Stimulated activated CD4-positive, alpha-beta T cell treated with anti-CD3 and anti-CD28 coated beads, TNF-alpha, amount 100 ng/mL, for 4 hours (primary cell): ENCODE measurements at places on chromosomes 3 and 15.
A peak's percentile ranks its signal among the peaks of the same experiment; 100 is the strongest.

DNA sequence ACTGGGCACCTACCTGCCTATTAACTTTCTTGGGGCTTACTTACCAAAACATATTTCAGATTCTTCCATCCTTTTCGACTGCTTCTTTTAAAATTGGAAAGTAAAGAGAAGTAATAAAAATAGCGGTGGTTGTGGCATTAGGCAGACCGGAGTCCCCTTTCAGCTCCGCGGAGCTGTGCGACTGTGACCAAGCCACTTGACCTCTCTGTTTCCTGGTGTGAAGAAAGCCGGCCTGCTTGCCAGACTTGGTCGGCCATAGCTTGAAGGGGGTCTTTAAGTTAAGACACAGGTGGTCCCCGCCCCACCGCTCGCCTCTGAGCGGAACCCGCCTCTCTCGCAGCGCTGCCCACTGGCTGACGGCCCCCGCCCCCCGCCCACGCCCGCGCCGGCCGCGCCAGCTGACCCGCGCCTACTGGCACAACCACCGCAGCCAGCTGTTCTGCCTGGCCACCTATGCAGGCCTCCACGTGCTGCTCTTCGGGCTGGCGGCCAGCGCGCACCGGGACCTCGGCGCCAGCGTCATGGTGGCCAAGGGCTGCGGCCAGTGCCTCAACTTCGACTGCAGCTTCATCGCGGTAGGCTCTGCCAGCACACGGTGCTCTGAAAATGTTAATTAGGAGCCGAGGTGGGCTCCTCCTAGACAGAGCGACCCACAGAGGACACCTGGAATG, 18.3 kb downstream of the NOX5 start:
- DNase-seq, result no peak

- peak; percentile 31 for DNase-seq
Observed at GRCh38 chr3:66822186-66823008, 175.7 kb upstream of the KBTBD8 start.

GRCh38 chr3:39716849-39717248, 92.6 kb upstream of the MYRIP start:
- DNase-seq, result no peak

DNA sequence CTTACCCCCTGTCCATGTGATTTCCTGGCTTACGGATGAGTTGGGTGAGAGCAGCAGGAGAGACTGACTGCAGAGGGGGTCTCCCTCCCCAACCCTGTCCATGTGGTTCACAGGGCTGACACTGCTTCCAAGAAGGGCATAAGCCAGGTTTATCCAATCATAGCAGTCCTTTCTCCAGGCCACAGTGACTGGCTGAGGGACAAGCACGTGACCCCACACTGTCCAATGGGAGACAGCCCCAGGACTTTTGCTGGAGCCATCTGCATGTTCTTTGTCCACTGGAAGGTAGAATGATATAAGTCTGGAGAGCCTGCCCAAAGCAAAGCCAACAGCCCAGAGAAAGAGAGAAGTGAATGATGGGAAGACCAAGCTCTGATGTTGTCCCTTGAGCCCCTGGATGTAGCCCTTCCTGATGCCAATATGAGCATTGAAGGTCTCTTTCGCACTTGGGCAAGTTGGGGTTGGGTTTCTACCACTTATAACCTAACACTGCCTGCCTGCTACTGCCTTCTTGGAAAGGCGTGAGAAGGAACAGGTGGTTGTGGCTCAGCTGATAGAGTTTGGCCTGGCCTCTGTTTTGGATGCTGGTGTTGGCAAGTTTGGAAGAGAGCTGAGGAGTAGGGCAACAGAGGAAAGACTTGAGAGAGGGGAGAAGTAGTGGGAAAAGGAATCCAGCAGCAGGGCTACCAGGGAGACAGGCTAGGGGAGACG, 41.3 kb upstream of the GRIP2 start:
- no peak for DNase-seq

GRCh38 chr3:4656059-4656458, 162.9 kb downstream of the ITPR1 start:
- DNase-seq, result no peak

DNA sequence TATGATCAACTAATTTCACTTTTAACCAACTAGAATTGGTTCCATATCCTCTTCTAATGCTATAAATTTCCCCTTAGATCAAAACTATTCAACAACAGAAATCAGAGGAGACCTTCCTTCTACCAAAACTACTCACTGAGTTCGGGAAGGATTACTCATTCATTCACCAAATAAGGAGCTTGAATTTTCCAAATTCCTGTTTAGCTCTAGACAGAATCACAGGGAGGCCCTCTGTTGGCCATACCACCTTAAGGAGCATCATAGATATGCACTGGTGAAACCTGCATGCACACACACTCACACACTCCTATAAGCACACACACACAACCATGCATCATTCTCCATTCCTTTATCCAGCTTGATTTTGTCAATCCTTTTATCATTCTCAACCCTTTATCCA, 49.0 kb downstream of the SUCLG2 start:
- DNase-seq, result no peak

GRCh38 chr3:157589211-157589610, 86.0 kb upstream of the VEPH1 start:
- DNase-seq, result no peak

- DNase-seq, result no peak
Observed at GRCh38 chr3:23518441-23518840, 287.3 kb upstream of the UBE2E1 start.

- no peak for DNase-seq
Observed at GRCh38 chr3:193822492-193823212, 229.6 kb downstream of the OPA1 start.

GRCh38 chr3:89252016-89252415, 144.6 kb downstream of the EPHA3 start:
- DNase-seq, result no peak

- DNase-seq, result no peak
Observed at GRCh38 chr3:69540706-69541581, 155.1 kb upstream of the FRMD4B start.

GRCh38 chr3:124780356-124780755, 50.1 kb downstream of the UMPS start:
- DNase-seq, result no peak

- no peak for DNase-seq
Observed at GRCh38 chr3:10558736-10559135, 53.4 kb upstream of the ATP2B2 start.

DNA sequence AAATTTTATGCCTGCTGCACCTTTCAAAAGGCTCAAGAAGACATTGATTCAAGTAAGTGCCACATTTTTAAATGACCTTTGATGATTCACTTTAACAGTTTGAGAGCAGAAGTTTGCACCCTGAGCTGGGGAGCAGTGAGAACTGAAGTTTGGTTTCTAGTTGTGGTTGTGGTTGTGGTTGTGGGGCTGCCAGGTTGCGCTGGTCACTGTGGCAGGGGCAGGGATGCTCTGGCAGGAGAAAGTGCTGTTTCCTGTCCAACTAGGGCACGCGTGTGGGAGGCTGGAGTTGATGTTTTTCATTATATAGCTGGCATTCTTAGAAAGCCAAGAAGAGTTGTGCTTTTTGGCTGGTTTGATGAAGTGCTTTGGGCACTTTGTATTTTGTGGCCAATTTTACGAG, 339.7 kb upstream of the NR2F2 start:
- DNase-seq, result no peak

DNA sequence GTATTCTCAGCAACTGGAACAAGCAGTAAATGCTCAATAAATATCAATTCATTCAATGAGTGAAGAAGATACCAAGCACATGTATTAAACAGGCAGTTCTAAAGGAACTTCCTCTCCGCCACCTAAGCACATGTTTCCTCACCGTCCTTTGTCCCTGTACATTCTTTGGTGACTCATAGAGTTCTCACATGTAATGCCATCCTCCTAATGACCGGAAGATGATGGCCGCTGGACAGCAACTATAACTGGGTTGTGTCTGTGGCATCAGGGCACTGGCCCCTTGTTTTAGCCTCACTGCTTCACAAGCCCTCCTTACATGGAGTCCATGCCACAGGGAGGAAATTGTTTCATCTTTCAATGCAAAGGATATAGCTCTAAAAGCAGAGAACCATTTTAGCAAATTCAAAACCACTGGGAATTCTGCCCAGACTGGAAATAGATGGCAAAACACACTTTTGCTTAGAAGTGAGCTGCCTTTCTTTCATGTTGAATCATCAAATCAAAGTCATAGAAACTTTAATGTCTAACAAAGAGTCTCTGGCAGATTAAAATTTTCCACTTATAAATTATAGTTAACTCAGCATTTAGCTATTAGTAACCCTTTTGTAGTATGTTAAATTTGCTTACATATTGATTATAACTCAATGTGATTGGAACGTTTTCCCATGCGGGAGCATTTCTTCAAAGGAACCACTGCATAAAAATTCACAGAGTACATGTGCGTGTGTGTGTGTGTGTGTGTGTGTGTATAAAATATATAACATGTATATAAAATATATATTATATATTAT, 74.1 kb downstream of the GAP43 start:
- DNase-seq, result no peak

GRCh38 chr3:124163689-124164088, 171.8 kb upstream of the ROPN1 start:
- no peak for DNase-seq

- DNase-seq, result peak; percentile 18
Observed at GRCh38 chr15:85329561-85330422, 50.6 kb upstream of the AKAP13 start.

GRCh38 chr3:32403663-32404062, 12.0 kb downstream of the CMTM7 start:
- no peak for DNase-seq

DNA sequence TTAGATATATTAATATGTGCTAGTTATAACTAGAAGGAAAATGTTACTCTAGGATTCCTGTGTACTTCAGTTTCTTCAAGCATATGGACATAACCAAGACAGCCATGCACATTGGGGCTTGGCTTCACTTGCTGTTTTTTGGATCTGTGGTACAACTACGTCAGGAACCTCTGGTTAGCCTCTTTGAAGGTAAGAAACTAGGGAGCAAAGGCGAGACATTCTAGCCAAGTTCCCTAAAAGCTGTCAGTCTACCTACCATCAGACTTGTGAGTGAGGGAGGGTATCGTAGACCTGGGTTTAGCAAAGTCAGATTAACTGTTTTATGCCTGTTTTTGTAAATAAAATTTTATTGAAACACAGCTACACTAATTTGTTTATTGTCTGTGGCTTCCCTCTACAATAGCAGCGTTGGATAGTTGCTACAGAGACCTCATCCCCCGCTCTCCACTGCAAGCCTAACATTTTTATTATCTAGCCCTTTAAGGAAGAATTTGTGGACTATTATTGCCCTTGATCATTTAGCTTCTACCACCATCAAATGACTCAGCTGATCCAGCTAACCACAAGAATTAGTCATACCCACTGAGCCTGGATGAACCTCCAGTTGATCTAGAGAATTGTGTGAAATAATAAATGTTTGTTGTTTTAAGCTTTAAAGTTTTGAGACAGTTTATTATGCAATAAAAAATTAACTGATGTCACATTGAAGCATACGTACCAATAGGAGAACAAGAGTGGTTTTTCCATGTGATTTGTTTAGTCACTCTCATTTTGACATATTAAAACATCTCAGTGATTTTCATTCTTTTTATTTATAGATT, 58.1 kb downstream of the RSRC1 start:
- DNase-seq, result no peak

GRCh38 chr15:87481126-87481525, 775.4 kb downstream of the NTRK3 start:
- DNase-seq, result no peak

- no peak for DNase-seq
Observed at GRCh38 chr3:160748231-160748630, 7.8 kb upstream of the PPM1L start.

DNA sequence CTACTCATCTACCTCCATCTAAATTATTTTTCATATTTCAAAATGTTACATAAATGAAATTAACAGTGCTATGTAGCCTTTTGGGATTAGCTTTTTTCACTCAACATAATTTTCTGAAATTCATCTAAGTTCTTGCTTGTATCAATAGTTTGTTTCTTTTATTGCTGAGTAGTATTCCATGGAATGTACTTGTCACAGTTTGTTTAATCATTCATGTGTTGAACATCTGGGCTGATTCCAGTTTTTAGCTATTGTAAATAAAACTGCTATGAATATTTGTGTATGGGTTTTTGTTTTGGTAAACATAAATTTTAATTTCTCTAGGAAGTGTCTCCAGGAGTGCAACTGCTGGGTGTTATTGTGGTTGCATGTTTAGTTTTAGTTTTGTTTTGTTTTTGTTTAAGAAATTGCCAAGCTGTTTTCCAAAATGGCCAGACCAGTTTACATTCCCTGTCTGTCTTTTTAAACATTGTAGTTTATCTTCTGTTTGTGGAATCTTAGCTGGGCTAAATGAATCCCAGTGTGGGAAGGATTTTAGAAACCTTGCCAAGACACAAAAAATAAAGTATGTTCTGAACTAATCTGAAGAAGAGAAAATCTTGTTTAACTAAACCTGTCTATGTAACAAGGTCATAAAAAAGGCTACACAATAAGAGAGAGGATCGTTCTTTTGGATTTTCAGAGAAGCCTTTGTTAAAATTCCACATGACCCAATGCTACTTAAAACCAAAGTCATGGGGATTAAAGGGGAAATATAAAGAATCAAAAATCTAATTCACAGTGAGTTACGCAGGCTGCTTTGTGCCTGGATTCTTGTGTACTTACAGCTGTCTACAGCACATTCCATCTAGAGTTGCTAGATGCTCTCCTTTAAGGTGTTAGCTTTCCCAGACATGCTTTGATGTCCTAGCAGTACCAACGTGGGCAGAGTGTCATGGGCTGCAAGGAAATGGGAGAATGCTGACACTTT, 129.2 kb upstream of the SUCLG2 start:
- no peak for DNase-seq

GRCh38 chr3:53009826-53010539, 35.9 kb downstream of the SFMBT1 start:
- DNase-seq, result no peak

DNA sequence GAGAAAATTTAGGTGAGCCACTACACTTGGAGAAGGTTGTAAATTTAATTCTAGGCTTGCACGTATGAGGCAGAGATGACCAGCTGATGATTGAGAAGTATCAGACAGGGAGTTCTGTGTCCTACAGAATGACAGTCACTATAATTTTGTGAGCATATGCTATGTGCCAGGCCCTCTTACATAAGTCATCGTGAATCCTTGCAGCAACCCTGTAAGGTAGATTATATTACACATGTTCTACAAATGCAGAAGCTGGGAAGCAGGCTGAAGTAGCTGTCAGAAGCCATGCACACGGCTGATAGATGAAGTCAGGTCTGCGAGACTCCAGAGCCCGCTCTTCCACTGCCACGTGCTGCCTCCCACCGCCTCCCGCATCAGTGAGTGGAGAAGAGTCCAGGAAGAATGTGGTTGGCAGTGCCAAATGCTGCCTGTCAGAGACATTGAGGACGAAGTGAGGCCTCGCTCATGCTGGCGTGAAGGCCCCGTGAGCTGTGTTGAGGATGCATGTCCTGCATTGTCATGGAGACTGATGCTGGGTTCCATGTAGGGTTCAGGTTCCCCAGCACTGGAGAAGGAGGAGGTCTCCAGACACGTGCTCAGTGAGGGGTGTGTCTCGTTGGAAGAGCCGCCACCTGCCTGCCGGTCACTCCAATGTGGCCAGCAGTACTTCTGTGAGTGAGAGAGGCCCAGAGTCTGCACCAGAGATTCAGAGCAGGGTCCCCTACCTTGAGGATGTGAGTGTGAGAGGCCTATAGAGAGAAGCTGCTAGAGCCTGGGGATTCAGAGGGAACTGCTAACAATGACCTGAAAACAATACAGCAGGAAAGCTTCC, 123.3 kb upstream of the PLXNA1 start:
- DNase-seq, result no peak

- no peak for DNase-seq
Observed at GRCh38 chr3:180457225-180457624, 144.7 kb upstream of the TTC14 start.

GRCh38 chr3:98587654-98588053, 5.8 kb downstream of the CPOX start:
- no peak for DNase-seq

- no peak for DNase-seq
Observed at GRCh38 chr15:75544359-75544758, 34.8 kb downstream of the PTPN9 start.
